Tibial artery (tissue), 4 donors: ENCODE measurements at places on chromosomes 12 and 14.

DNA sequence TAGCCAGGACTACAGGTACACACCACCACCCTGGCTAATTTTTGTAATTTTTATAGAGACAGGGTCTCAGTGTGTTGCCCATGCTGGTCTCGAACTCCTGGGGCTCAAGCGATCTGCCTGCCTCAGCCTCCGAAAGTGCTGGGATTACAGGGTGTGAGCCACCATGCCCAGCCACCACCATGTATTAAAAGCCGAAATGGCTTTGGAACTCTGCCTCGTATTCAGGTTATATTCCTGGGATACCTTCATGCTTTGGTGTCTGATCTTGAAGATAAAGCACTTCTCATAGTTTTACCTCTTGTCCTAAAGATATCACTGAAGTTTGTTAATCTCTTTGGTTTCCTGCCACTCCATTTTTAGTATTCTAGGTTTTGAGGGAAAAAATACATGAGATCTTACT lies 47.2 kb downstream of the MYO1H start:
- no peak for DNase-seq

GRCh38 chr14:66087231-66087630 lies 398.9 kb upstream of the CCDC196 start:
- DNase-seq, result no peak

- no peak for DNase-seq
Observed at GRCh38 chr14:52948039-52948438, 2.8 kb downstream of the FERMT2 start.

DNA sequence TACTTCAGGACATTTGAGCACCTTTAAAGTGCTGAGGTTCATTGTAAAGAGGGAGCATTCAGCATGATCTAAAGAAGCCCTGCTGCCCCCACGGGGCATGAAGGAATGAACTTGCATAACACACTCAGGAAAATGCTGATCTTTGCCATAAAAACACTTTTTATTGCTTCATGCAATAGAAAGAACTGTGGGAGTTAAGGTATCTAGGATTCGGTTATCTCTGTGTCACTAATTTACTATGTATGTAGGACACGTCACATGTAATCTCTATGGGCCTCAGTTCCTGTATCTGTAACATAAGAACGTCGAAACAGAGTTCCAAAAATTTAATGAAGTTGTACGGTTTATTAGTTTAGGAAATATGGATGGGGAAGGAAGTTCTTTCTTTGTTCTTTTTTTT lies 33.0 kb downstream of the BTBD7 start:
- no peak for DNase-seq

DNA sequence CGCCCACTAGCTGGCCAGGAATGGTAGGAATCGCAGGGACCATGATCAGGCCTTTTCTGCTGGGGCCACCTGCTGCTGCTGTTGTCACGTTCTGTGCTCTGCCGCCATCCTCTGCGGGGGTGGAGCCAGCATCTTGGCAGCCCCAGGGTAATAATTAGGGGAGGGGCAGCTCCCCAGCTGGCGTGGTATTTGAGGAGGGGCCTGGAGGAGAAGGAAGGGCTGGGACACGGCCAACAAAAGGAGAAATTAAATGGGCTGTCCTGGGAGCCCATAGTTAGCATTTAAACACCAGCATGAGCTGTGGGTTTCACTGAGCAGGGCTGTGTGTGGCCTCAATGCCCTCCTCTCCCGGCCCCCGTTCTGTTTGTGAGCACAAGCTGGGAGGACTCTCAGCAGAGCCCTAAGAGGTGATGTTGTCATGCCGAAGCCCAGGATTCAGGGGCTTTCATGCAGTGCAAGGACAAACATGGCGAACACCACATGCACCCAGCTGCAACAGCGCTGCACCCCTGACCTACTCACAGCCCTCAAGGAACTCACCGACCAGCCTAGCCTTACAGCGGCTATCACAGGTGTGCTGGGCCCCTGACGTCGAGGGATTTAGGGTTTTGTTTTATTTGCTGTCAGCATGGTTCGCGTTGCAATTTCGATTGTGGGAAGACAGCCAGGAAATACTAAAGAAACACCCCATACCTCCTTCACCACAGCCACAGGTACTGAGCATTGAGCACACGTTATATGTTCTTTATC lies 324.3 kb downstream of the CACNA1C start:
- no peak for DNase-seq

DNA sequence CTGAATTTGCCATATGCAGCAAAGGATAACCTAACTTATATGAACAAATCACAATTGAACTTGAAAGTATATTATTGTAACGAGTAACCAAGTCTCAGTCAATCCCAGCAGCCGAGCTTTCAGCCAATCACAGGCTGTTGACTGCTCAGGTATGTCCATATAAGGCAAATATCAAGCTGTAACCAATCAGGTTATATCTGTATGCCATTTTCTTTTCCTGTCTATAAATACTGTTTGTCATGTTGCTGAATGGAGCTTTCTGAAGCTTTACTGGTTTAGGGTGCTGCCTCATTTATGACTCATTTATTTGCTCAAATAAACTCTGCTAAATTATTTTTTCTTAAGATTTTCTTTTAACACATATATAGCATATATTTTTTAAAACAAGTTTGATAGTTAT lies 1059.5 kb downstream of the GALC start:
- no peak for DNase-seq

DNA sequence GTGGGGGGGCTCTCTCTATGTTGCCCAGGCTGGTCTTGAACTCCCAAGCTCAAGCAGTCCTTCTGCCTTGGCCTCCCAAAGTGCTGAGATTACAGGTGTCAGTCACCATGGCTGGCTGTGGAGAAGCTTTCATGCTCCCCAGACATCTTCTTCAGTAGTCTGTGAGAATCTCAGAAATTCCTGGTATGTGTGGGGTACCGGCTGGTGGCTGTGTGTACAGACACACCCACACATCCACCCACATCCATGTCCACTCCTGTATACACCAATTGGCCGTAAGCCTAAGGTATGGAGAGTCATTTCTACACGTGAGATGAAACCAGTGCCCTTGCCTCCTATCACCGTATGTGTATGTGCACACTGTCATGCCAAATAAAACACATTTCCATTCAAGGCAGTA lies 27.8 kb downstream of the GPRC5D start:
- DNase-seq, result no peak
